HCEC 1CT (cell line): ENCODE measurements at places on chromosomes 4 and X.

DNA sequence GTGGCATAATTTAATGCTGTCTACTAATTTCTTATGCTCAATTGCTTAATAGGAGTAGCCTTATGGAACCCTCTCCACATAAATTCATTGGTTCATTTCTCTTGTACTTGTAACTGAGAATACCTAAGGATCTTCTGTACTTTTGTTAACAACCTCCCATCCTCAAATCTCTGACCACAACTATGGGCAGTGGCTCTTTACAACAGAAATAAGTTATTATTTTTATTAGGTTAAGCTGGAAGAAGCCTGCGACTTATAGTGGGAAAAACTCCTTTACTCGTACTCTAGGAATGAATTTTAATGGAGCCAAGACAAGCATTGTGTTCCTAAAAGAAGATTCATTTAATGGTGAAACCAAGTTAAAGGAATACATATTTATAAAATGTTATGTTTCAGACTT is 337.1 kb upstream of the CTSO start:
- DNase-seq, result no peak

DNA sequence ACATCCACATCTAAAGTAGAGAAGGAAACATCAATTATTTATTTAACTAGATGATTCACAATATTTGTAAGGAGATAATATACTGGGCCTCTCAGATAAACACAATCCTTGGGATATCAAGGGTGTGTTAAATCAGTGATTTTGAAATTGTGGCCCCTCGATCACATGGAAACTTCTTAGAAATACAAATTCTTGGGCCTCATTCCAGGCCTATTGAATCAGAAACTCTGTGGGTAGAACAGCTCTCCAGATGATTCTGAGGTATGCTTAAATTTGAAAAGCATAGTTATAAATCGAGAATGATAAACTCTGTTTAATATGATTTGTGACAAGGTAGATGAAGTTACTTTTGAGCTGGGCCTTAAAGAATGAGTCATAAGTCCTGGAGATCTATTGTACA is 64.3 kb upstream of the GPR174 start:
- DNase-seq, result no peak

- DNase-seq, result peak; percentile 56
Observed at GRCh38 chrX:13662355-13662791, 9.4 kb downstream of the TCEANC start.

DNA sequence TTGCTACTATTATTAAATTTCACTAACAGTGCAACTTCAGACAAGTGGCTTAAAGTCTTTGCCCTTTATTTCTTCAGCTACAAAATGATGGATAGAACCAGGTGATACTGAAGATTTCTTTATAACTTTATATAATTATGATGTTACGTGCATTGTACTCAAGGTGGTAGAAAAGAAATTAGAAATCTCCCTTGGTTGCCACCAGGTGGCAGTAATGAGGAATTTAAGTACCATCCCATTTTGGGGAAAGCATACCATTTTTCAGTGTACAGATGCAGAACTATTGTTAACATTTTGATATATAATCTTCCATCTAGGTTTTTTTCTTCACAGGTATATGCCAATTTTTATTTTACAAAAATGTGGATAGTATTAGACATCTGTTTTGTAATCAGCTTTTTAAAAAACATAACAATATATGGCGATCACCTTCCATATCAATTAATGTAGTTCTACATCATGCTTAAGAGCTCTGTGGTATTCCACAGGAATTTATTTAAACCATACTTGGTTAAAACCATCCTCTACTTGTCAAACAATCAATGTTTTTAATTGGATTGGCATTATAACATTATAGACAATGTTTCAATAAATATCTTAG is 37.7 kb upstream of the RAB33B start:
- DNase-seq, result peak; percentile 15

DNA sequence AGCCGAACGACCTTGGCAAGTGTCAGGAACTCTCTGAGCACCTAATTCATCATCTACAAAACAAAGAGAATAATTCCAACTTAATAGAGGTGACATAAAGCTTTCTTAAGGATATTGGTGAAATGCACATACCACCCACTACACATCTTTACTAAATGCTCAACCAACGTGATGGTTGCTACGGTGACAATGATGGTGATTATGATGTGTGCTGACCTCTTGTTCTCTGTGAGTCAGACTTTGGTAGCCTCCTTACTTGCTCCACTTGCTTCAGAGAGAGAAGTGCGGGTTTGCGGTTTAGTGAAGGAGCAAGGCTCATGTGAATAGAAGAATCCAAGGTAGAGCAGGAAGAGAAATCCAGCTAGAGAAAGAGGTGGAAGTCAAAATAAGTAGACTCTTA is 52.8 kb upstream of the CLNK start:
- peak; percentile 29 for DNase-seq

- DNase-seq, result no peak
Observed at GRCh38 chrX:33160273-33160672, 51.1 kb downstream of the DMD start.

- no peak for DNase-seq
Observed at GRCh38 chrX:13086076-13086475, 41.7 kb upstream of the FAM9C start.

DNA sequence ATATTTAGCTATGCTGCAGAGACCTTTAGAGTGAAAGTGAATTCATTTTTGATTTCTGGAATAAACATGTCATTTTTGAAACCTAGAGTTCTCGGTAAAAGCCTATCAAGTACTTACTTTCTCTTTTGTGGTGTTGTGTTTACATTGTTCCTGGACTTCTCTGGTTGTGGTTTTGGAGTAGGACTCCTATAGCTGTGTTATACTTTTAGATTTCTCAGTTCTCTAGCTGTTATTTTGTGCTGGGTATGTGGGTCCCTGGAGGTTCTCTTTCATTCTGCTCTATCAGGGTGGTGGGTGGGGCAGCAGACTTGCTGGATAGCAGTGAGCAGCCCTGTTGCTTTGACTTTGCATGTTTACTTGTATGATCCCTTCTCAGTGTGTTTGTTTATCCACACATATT is 25.6 kb upstream of the MSMO1 start:
- DNase-seq, result peak; percentile 7

DNA sequence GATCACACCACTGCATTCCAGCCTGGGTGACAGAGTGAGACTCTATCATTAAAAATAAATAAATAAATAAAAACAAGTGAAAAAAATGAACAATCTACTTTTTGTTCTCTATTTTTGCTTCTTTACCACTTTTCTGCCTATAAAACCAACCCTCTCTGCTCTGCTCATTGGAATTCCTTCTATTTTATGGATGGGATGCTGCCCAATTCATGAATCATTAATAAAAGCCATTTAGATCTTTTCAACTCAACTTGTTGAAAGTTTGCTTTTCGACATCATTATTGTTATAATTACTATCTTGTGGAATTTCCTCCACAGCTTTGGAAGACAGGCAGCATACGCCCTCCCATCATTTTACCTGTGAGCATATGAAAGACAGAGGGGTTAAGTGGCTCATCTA is 52.1 kb upstream of the SMIM10 start:
- no peak for DNase-seq

GRCh38 chrX:129686422-129686948 is 31.7 kb upstream of the APLN start:
- no peak for DNase-seq

GRCh38 chr4:80423553-80424224 is 88.2 kb downstream of the CFAP299 start:
- DNase-seq, result no peak

- DNase-seq, result peak; percentile 72
Observed at GRCh38 chr4:5365071-5366008, 314.1 kb downstream of the STK32B start.

DNA sequence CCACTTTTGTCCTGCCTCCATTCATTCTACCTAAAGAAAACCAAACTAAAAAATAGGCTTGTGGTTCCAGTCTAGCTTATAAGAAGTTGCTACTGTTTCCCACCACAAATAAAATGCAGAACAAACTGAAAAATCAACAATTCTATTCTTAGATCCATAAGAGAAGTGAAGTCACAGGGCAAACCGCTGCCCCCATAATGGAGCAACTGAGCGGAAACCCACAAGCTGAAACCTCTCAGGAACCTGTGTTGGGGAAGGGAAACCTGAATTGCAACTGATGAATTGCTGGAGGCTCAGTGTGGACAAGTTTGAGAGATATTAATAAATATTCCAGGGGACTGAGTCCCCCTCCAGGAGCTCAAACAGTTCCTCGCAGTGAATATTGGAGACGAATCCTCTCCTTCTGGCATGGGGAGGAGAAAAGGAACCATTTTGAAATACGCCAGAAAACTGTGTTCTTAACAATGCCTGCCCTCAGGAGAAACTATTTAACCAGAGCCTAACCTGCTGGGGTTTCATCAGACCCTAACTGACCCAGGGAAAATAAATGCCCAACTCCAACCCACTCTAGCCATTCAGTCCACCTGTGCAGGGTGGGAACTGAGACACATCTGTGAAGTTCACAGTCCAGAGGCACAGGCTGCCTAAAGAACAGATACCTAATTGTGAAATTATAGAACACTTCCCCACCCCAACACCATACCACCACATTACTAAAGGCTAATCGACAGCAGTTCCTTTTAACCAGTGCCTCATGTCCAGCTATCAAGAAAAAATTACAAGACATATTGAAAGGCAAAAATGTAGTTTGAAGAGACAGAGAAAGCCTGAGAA is 22.8 kb upstream of the SH3RF1 start:
- DNase-seq, result no peak

- peak; percentile 26 for DNase-seq
Observed at GRCh38 chrX:57137501-57137900, 304 bp upstream of the SPIN2A start.

- DNase-seq, result no peak
Observed at GRCh38 chr4:140705625-140706275, 50.4 kb downstream of the TBC1D9 start.

- DNase-seq, result no peak
Observed at GRCh38 chrX:138723301-138723700, 11.8 kb upstream of the FGF13 start.

DNA sequence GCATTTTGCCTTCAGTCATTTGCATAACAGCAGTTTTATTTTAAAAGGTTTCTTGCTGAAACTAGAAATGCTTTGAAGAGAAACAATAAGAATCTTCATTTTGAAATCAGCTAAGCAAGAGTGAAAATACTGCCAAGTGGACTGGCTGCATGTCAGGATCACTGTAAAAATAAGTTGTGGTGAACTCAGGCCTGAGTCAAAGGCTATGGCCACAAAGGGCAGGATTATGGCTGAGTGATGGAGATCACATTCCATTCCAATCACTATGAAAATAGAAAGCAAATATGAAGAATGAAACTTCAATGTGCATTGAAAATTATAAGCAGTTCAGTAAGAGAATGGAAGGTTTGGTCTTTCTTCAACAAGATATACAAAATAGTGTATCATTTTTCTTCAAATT is 224.5 kb downstream of the PCDH18 start:
- peak; percentile 76 for DNase-seq

DNA sequence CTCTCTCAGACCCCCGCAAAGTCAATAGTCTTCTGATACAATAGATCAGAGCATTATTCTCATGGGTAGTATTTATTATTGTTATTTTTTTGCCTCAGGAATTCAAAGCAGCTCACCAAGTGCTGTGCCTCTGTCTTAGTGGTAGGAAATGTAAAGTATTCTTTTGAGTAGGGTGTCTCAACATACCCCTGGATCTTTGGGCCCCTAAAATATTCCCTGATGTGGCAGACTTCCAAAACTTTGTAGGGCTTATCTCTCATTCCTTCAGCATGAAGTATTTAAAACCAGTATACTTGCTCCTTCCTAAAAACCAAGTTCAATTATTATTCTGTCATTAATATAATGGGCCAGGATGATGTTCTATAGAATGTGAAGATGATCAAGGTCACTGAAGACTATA is 115.3 kb upstream of the ZNF827 start:
- no peak for DNase-seq

GRCh38 chr4:9745782-9746181 is 35.7 kb upstream of the DRD5 start:
- DNase-seq, result no peak

GRCh38 chr4:112509243-112510141 is 6.5 kb downstream of the NEUROG2 start:
- no peak for DNase-seq

GRCh38 chr4:48360285-48361011 is 19.1 kb downstream of the SLAIN2 start:
- peak; percentile 61 for DNase-seq

- DNase-seq, result no peak
Observed at GRCh38 chrX:76915836-76916235, 488.3 kb downstream of the MAGEE1 start.

GRCh38 chr4:57148177-57148576 is 38.0 kb upstream of the IGFBP7 start:
- peak; percentile 12 for DNase-seq

DNA sequence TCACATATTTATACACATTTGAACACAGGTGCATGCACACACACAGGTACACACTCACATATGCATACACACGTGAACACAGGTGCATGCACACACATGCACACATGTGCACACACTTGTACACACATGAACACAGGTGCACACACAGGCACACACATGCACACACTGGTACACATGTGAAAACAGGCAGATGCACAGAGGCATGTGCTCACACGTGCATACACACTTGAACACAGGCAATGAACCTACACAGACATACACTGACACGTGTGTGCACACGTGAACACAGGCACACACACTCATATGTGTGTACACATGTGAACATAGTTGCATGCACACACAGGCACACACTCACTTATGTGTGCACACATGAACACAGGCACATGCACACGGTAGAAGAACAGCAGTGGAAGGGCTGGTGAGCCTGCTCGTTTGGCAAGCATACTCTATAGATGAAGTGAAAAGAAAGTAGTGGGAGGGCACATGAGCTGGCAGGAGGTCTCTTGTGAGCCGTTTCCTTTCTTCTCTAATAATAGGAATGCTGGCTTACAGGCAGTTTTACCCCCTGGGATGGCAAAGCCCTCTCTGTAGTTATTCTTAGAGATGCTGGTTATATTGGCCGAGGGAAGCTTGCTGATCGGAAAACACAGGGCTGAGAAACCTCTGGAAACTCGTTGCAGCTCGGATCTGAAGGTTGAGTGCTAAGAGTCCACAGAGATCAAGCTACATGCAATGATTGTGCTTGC is 279.6 kb upstream of the CLNK start:
- DNase-seq, result no peak

DNA sequence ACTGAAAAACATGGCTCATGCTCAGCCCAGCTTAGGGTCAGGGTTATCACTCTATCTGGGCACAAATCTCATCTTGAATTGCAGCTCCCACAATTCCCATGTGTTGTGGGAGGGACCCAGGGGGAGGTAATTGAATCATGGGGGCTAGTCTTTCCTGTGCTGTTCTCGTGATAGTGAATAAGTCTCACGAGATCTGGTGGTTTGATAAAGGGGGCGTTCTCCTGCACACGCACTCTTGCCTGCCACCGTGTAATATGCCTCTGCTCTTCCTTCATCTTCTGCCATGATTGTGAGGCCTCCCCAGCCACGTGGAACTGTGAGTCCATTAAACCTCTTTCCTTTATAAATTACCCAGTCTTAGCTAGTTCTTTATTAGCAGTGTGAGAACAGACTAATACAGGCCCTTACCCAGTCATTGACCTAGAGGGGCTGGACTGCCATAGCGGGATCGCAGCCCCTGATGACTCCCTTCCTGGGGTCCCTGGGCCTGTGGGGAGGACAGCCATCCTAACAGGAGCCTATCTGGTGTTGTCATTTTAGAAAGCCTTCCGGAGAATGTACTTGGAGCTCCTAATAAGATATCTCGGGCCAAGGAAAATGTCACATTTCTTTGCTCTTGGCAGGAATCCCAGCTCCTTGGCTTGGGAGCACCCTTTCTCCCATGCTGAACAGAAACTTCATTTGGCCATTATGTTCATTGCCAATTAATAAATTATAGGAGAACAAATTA is 112.6 kb downstream of the PHKA2 start:
- DNase-seq, result no peak

- DNase-seq, result no peak
Observed at GRCh38 chr4:72394012-72394663, 174.9 kb downstream of the ADAMTS3 start.
